ENCODE measurements at places on chromosomes 13 and 19.

- DNase-seq, result no peak
Measured at GRCh38 chr19:50662651-50663481, 13.6 kb downstream of the C19orf81 start.

- DNase-seq, result no peak
Measured at GRCh38 chr13:111288276-111288675, 32.2 kb upstream of the TEX29 start.

DNA sequence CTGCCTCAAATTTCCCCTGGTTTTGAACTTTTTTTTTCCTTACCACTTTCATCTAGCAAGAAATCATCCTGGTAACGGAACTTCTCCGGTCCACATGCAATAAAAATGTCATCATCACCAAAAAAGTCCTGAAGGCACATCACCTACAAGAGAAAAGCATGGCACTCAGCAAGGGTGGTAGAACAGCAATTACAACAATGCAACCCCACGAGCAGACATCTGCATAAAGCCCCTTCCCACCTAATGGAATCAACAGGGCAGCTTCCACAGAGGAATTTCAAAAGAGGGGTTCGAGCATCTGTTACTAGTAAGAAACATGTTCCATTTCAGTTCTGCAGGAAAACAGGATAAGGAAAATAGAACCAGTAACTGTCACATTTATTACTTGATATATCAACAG, 183.9 kb downstream of the DCLK1 start:
- DNase-seq, result no peak

DNA sequence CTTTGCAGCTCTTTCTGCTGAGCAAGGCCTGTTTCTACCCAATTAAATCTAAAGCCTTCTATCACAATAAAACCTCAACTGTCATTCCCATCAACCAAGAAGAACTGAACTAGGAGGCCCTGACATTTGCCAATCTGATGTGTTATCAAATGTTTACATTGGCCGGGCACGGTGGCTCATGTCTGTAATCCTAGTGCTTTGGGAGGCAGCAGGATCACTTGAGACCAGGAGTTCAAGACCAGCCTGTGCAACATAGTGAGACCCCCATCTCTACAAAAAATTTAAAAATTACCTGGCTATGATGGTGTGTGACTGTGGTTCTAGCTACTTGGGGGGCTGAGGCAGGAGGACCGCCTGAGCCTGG, 2.8 kb upstream of the FBXO17 start:
- DNase-seq, result no peak

DNA sequence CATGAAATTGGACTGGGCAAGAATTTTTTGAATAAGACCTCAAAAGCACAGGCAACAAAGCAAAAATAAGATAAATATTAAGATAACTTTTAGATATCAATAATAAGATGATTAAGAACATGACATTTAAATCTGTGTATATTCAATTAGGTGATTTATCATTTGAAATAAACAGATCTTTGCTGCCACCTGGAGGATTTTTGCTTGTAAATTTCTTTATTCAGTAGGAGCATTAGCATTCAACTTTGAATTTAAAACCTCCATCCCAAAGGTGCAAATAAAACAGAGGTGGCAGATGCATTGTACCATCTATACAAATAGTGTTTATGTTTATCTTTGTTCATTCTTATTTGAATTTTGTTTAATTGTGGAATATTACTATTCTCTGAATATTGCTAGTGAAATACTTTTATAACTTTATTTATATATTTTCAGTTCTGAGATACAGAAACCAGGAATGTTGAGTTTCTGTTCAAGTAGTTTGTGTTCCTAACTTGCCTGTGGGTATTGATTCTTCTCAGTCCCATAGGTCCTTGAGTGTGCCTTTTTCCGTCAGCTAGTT, 20.9 kb downstream of the COG6 start:
- no peak for DNase-seq

DNA sequence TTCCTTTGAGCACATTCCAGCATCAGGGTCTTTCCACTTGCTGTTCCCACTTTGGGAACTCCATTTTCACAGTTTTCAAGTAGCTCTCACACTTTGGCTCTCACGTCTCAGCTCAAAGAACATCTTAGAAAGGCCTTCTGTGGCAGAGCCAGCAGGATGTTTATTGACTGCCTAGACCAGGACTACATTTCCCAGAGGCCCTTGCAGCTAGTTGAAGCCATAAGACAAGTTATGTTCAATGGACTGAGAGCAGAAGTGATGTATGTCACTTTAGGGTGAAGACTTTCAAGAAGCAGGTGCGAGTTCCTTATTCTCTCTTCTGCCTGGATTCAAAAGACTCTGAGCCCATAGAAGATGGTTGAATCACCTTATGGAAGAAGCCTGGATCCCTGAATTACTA, 4.3 kb upstream of the HAUS5 start:
- DNase-seq, result no peak

DNA sequence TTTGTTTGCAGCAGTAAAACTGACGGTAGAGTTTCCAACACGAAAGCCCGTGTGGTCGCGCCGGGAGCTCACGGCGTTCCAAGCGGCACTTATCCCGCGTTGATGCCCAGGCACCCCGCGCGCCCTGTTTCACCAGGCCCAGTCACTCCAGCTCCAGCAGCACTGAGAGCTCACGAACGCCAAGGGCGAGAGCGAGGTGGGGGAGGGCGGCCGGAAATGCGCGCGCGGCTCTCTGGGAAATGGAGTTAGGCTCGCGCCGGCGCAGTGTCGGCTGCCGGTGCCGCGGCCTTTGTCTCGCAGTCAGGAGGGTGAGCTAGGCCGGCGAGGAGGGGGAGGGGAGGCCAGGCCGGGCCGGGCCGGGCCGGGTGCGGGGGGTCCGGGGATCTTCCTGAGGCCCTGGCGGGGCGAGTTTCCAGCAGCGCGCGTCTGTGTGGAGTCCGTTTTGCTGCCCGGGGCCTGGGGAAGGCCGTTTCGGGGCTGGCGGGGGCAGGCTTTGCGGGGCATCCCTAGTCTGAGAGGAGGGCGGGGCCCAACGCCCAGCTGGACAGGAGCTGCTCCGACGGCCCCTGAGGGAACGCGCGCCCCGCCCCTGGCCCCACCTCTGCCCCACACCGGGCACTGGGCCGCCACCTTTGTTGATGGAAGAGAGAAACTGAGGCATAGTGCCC, at the start of gene ZNF135:
Gene ZNF135 (plus strand): TSS at position 280 of the 668 bp plus-strand sequence. CDS start 721 bp downstream, outside the sequence.
- DNase-seq, result peak; percentile 62

DNA sequence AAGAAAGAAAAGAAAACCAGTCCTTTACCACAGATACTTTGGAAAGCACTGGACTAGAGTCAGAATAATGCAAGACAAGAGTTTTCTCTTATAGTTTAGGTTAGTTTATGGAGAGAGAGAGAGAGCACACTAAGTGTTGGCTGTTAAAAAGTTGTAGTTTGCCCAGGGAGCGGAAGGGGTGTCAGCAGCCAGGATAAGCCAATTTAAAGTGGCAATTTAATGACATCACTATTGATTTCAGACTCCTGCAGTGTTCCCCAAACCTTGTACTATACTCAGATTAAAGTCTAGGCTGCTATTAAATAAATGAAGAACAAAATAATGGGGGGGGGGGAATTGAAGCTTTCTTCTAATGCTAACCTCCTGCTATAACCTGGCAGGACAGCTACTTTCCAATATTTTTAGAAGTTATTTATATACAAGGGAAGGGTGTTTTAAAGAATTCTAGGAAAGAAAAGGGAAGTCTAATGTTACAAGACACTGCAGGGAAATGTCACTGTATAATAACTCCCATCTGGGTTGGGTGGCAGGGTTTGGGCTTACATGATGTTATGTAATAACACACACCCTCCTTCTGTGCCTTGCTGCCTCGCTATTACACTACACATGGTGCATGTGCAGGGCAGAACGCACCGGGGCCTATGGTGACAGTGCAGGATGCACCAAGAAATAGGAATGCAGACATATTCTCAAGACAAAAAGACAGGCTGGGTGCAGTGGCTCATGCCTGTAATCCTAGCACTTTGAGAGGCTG, 19.9 kb downstream of the TPT1 start:
- no peak for DNase-seq

DNA sequence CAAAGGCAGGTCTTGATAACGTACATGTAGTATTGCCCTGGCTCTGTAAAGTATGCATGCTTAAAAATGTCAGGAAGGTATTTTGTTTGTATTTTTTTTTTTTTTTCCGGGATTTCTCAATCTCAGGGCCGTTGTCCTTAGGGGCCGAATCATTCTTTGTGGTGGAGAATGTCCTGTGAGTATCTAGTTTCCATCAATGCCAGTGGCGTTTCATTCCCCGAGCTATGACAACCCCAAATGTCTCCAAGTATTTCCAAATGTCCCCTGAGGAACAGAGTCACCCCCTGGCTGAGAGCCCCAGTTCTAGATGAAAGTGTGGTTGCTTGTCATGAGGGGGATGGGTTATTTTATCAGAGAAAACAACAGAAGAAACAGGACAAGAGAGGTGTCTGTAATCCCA, 68.7 kb downstream of the ACSBG2 start:
- DNase-seq, result no peak

DNA sequence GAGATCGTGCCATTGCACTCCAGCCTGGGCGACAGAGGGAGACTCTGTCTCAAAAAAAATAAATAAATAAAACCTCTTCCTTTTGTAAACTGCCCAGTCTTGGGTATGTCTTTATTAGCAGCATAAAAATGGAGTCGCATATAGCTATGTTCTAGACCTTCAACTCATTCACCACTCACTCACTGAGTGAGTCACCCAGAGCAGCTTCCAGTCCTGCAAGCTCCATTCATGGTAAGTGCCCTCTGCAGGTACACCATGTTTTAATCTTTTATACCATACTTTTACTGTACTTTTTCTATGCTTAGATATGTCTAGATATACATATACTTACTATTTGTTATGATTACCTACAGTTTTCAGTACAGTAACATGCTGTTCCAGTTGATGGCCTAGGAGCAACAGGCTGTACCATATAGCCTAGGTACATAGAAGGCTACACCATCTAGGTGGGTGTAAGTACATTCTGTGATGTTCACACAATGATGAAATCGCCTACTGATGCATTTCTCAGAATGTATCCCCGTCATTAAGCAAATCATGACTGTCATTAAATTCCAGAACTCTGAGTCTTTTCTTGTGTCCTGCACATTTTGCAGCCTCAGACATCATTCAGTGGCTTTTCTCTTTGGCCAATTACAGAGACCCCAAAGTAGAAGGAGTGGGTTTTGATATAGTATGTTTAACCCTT, 13.7 kb upstream of the FARP1 start:
- DNase-seq, result no peak
